Uterus (tissue), 4 donors: ENCODE measurements at places on chromosomes 13 and 19. TPM values are rescaled to one million over a fixed set of nuclear protein-coding genes. Genes with fewer than 3 reads are reported as not detected.
A peak's percentile ranks its signal among the peaks of the same experiment; 100 is the strongest.

GRCh38 chr13:108828086-108828815 is 198.8 kb downstream of the MYO16 start:
- no peak overlapping the region for H3K27ac ChIP-seq
- no peaks in the 10 kb centered on the region for H3K27me3 ChIP-seq
- no peaks in the 10 kb centered on the region for H3K4me1 ChIP-seq
- H3K4me3 ChIP-seq: no peak overlapping the region

DNA sequence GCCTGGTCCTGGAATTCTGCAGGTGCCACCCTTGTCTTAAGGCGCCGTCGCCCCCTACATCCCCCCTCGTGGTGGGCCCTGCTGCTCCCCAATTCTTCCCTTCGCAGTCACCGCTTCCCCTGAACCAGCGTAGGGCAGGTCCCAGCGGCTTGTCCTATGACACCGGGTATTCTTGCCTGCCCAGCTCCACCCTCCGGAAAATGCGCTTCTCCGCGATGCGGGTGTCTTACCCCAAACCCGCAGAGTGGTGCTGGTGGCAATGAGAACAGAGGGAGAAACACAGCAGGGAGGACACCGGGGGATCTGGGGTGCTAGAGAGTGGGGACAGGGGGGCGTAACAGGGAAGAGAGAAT is 9.0 kb downstream of the ZNF808 start:
- no peaks in the 10 kb centered on the region for H3K4me1 ChIP-seq
- H3K27me3 ChIP-seq: no peaks in the 10 kb centered on the region
- H3K4me3 ChIP-seq: peak overlapping the region; percentile 60
- peak overlapping the region; percentile 39 for H3K27ac ChIP-seq

- H3K4me1 ChIP-seq: no peaks in the 10 kb centered on the region
- H3K27me3 ChIP-seq: no peaks in the 10 kb centered on the region
- no peak for DNase-seq
- H3K4me3 ChIP-seq: no peak overlapping the region
Observed at GRCh38 chr13:81682081-81682630, 1341.2 kb upstream of the SPRY2 start.

GRCh38 chr19:11064831-11065303 is 24.4 kb upstream of the LDLR start:
- H3K27me3 ChIP-seq: no peaks in the 10 kb centered on the region
- no peaks in the 10 kb centered on the region for H3K36me3 ChIP-seq
- no peak for DNase-seq
- H3K27ac ChIP-seq: no peak overlapping the region
- H3K4me3 ChIP-seq: no peak overlapping the region

DNA sequence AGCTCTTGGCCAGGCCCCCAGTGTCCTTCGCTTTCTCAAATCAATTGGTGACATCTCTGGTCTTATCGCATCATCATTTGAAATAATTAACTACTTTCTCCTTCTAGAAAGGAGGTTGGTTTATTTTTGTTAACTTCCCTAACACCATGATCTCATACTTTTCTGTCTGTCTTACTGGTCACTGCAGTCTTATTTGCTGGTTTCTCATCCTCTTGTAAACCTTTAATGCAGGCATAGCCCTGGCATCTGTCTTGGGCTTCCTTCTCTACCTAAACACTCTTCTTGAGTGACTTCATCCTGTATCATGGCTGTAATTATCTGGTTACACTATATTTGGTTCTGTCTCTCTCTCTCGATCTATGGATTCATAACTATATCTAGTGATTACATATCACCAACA is 152.8 kb downstream of the CYSLTR2 start:
- no peak overlapping the region for H3K4me3 ChIP-seq
- no peak overlapping the region for H3K27ac ChIP-seq
- no peak for DNase-seq
- no peaks in the 10 kb centered on the region for H3K27me3 ChIP-seq
- no peaks in the 10 kb centered on the region for H3K36me3 ChIP-seq
- no peaks in the 10 kb centered on the region for H3K4me1 ChIP-seq

- H3K4me1 ChIP-seq: no peaks in the 10 kb centered on the region
- H3K27ac ChIP-seq: no peak overlapping the region
- H3K27me3 ChIP-seq: no peaks in the 10 kb centered on the region
- DNase-seq: no peak
- no peak overlapping the region for H3K4me3 ChIP-seq
Observed at GRCh38 chr13:99563404-99563803, 62.1 kb downstream of the TM9SF2 start.

GRCh38 chr19:1259206-1259875 is 9.8 kb upstream of the CIRBP start:
- H3K27me3 ChIP-seq: no peaks in the 10 kb centered on the region
- DNase-seq: peak; percentile 67
- H3K4me3 ChIP-seq: peak overlapping the region; percentile 6
- no peaks in the 10 kb centered on the region for H3K36me3 ChIP-seq
- peaks cover 55% of the 10 kb centered on the region for H3K4me1 ChIP-seq

DNA sequence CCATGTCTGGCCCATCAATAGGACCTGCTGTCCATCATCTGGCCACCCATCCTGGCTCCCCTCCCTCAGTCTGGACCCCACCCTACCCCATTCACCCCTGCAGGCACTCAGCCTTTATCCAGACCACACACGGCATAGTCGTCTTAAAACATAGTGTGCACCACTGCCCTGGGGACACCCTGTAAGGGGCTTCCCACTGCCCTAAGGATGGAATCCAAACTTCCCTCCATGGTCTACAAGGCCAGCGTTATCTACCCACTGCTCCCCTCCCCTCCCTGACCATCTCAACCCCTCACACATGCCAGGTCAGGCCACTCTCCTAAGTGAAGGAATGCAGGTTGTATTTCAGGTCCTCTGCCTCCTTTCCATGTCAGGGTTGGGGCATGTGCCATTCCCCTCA is 352.7 kb upstream of the ZNF507 start:
- H3K36me3 ChIP-seq: no peaks in the 10 kb centered on the region
- no peak overlapping the region for H3K27ac ChIP-seq
- H3K27me3 ChIP-seq: no peaks in the 10 kb centered on the region
- H3K4me1 ChIP-seq: no peaks in the 10 kb centered on the region
- DNase-seq: no peak
- H3K4me3 ChIP-seq: no peak overlapping the region

DNA sequence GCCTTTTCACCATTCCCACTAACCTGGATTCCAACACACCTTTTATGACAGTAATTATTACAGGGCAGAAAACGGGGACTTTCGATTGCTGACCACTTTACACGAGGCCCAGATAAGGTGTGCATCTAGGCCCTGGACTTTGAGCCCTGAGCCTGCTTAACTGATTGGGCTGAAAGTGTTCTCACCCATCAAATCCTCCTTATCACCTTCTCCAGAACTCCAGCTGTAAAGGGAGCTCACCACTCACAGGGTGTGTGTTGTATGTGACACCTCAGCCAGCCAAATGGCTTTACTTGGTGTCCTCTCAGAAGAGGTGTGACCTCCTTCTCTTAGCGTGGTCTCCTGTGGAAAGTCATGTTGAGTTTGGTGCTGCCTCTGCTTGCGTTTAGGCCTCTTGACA is 36.5 kb downstream of the SIPA1L3 start:
- no peaks in the 10 kb centered on the region for H3K36me3 ChIP-seq
- no peak overlapping the region for H3K27ac ChIP-seq
- no peaks in the 10 kb centered on the region for H3K27me3 ChIP-seq
- no peaks in the 10 kb centered on the region for H3K4me1 ChIP-seq

DNA sequence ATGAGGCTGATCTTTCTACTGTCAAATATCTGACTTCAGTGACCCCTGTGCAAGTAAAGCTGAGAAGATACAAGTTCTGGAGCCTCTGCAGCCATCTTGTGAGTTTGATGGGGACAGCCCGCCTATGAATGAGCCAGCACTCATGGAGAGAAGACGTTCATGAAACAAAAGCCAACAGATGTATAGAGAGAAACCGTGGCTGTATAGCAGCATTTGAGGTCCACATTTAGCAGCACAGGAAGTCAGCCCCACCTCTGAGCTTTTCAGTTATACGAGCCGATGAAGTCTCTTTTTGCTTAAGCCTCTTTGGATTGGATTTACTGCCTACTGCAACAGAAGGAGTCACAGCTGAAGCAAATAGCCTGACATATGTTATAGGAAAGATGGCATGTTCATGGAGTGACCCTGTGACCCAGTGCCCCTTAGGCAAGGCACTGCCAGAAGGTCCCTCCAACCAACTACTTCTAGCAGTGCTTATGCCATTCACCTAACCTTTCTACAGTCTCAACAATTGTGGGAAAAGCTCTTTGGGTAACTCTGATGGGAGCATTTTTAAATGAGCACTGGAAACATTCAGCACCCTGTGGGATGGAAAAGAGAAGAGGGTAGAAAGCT is 3.5 kb upstream of the DLEU7 start:
- H3K4me3 ChIP-seq: no peak overlapping the region
- DNase-seq: no peak
- H3K27ac ChIP-seq: no peak overlapping the region
- no peaks in the 10 kb centered on the region for H3K27me3 ChIP-seq
- no peaks in the 10 kb centered on the region for H3K36me3 ChIP-seq
- H3K4me1 ChIP-seq: no peaks in the 10 kb centered on the region

DNA sequence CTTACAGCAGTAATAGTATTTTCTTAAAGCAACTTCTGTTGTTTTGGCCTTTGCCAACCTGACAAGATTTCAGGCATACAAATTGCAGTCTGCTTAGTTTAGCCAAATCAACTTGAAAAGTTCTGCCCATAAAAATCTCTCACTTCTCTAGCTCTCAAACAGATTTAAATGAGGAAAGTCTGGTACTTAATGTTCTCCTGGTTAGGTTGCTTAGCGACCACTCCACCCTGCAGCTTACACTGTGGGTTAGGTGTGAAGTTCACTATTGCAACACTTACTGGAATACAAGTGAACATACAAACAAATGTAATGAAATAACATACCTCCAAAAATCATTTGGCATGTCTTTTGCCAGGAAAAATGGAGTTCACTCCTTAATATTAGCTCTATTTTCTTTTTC is 178.7 kb upstream of the PCDH9 start:
- no peak overlapping the region for H3K27ac ChIP-seq
- no peaks in the 10 kb centered on the region for H3K27me3 ChIP-seq
- no peaks in the 10 kb centered on the region for H3K4me1 ChIP-seq
- H3K36me3 ChIP-seq: peaks cover 4% of the 10 kb centered on the region
- DNase-seq: no peak
- no peak overlapping the region for H3K4me3 ChIP-seq

DNA sequence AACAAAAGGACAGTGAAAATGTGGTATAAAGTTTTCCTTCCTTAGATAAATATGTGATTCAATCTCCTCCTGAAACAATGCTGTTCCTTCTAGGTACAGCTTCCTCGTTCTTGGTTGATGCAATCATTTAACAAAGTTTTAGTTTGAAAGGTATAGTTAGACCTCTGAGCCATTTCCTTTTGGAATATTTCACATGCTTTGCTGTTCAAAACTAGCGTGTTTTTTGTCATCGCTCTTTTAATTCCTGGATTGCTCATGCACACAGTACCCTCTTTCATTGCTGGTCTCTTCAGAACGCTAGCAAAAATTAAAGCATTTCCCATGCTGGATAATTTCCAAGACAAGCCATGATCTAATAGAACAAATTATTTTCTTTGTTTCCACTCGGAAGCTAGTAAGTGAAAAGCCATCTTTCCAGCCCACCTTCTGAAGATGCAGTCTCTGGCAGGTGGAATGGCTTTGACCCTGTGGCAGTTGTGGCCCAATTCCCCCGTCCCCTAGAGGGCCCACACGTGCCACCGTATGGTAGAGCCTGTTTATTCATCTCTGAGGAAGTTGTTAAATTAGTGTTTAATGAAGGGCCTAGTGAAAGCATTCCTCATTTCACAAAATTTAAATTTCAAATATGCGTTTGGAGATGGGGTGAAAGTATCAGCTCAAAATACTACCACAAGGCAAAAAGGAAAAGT is 1040.6 kb upstream of the SLC10A2 start:
- DNase-seq: no peak
- H3K27me3 ChIP-seq: no peaks in the 10 kb centered on the region
- H3K27ac ChIP-seq: no peak overlapping the region

- peak; percentile 82 for DNase-seq
- H3K27ac ChIP-seq: no peak overlapping the region
- no peaks in the 10 kb centered on the region for H3K4me1 ChIP-seq
- no peaks in the 10 kb centered on the region for H3K27me3 ChIP-seq
Observed at GRCh38 chr19:9796113-9796773, 22.6 kb downstream of the FBXL12 start.

- H3K27ac ChIP-seq: no peak overlapping the region
- H3K36me3 ChIP-seq: no peaks in the 10 kb centered on the region
- H3K4me3 ChIP-seq: no peak overlapping the region
- no peaks in the 10 kb centered on the region for H3K27me3 ChIP-seq
- H3K4me1 ChIP-seq: no peaks in the 10 kb centered on the region
Observed at GRCh38 chr13:59734393-59734792, 429.3 kb downstream of the DIAPH3 start.

- H3K36me3 ChIP-seq: no peaks in the 10 kb centered on the region
- no peaks in the 10 kb centered on the region for H3K4me1 ChIP-seq
- H3K4me3 ChIP-seq: no peak overlapping the region
- H3K27me3 ChIP-seq: no peaks in the 10 kb centered on the region
- no peak for DNase-seq
Observed at GRCh38 chr13:106118050-106118449, 417.4 kb downstream of the EFNB2 start.

- DNase-seq: no peak
- no peaks in the 10 kb centered on the region for H3K27me3 ChIP-seq
- no peaks in the 10 kb centered on the region for H3K36me3 ChIP-seq
- no peaks in the 10 kb centered on the region for H3K4me1 ChIP-seq
- no peak overlapping the region for H3K27ac ChIP-seq
Observed at GRCh38 chr13:41652735-41653361, 195.5 kb downstream of the RGCC start.

DNA sequence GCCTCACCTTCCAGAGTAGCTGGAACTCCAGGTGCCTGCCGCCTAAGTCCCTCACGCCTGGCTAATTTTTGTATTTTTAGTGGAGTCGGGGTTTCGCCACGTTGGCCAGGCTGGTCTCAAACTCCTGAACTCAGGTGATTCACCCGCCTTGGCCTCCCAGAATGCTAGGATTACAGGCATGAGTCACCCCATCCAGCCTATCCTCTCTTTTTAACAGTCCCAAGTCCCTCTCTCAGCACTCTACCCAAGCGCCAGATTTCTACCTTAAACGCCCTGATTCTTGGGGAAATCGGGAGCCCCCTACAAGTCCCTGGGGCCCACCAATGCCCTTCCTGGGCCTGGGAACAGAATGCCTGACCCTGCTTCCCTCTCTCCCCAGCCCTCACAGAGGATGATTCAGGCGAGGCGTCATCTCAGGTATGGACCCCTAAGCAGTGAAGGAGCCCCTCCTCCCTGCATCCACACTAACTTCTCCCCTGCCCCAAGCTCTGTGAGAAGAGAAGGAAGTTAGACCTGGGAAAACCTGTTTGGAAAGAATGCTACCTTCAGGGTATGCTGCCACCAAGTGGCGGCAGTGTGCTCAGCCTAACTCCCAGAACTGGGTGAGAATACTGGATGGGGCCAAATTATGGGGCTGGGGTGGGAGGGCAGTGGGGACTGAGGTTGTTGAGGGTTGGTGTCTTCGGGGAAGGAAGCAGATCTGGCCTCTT is 20.8 kb upstream of the EBI3 start:
- no peaks in the 10 kb centered on the region for H3K27me3 ChIP-seq
- H3K4me1 ChIP-seq: no peaks in the 10 kb centered on the region
- H3K4me3 ChIP-seq: no peak overlapping the region
- no peak overlapping the region for H3K27ac ChIP-seq
- DNase-seq: no peak

- no peak for DNase-seq
- H3K4me1 ChIP-seq: no peaks in the 10 kb centered on the region
- H3K36me3 ChIP-seq: no peaks in the 10 kb centered on the region
- no peaks in the 10 kb centered on the region for H3K27me3 ChIP-seq
Observed at GRCh38 chr13:27641711-27642502, 20.2 kb downstream of the POLR1D start.

Gene FCER2
- total RNA-seq: not detected

Gene VSIG10L
- 1.5 TPM for total RNA-seq

Gene PRR20B
- not detected for total RNA-seq

Gene ADGRE2
- total RNA-seq: 0.26 TPM

Gene OVOL3
- not detected for total RNA-seq
